Activated naive CD4-positive, alpha-beta T cell treated with anti-CD3 and anti-CD28 coated beads, Interleukin-2, amount 50 U/mL, for 72 hours (primary cell): ENCODE measurements at places on chromosomes 11 and 22. TPM values are rescaled to one million over a fixed set of nuclear protein-coding genes. Genes with fewer than 3 reads are reported as not detected.

The TEF gene
- 15.8 TPM for total RNA-seq

The PANX3 gene
- total RNA-seq: not detected

The DAGLA gene
- 0.19 TPM for total RNA-seq

The RTN4RL2 gene
- total RNA-seq: 1.4 TPM

The KCNQ1 gene
- 12.2 TPM for total RNA-seq

The APOC3 gene
- total RNA-seq: not detected

The PGM2L1 gene
- total RNA-seq: 10.8 TPM

The RBFOX2 gene
- total RNA-seq: 2.2 TPM

The ART1 gene
- total RNA-seq: not detected

The C22orf42 gene
- not detected for total RNA-seq

The GVQW3 gene
- 1.0 TPM for total RNA-seq

The OR52A1 gene
- not detected for total RNA-seq

The KLHDC7B gene
- total RNA-seq: 11.0 TPM

The PHOX2A gene
- total RNA-seq: not detected
